ENCODE measurements at places on chromosomes 6 and 20.

DNA sequence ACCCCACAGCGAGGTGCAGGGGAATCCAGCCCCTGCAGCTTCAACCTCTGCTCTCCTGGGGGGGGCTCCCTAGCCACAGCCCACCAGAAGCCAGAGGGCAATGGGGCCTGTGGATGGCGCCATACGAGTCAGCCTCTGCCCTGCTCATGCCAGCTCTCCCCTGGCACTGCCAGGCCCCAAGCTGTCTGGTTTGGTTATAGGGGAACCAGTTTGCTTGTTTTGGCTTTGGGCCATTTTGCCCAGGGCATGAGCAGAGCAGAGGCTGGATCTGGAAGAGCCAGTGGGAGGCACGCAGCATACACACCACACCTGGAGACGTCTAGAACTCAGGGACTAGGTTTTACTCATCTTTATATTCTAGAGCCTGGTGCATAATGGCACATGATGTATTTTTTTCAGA, 66.7 kb upstream of the SLC22A16 start:
- no peak for DNase-seq

- no peak for DNase-seq
Observed at GRCh38 chr6:36033935-36034334, 6.3 kb downstream of the MAPK14 start.

DNA sequence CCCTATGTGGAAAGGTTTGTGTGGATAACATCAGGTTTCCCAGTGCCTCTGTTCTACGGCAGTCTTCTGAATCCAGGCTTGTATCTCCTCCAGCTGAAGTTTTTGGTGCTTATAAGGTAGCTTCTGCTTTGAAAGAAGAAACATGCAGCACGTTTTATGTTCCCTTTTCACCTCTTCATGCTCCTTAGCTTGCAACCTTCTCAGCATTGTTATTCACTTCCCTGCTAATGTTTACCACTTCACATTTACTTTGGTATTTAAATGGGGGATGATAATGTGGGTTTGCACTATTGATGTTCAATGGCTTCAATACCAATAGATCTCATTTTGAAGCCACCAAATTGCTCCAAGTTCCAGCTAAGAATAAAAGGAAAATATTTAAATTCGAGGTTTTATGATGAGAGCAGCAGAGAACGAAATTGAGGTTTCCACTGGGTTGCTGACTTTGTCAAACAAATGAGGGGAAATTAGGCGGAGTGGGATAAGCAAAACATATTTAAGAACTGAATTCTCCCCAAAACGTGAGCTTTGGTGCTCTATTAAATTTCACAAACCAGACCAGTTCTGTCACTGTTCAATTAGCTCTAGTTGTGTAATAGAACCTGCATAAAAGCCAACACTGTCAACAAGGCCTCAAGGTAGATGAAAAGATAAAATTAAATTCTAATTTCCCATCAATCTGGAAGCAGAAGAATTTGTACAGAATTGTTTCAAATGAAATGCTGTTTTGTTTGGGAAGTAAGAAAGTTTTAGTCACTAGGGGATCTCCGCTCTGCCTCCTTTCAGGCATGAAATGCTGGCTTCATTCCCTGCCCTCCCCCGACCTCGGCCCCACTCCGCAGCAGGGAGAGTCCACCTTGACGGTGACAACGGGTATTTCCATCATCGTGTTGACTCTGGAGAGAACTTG, 1.4 kb downstream of the IL22RA2 start:
- no peak for DNase-seq

DNA sequence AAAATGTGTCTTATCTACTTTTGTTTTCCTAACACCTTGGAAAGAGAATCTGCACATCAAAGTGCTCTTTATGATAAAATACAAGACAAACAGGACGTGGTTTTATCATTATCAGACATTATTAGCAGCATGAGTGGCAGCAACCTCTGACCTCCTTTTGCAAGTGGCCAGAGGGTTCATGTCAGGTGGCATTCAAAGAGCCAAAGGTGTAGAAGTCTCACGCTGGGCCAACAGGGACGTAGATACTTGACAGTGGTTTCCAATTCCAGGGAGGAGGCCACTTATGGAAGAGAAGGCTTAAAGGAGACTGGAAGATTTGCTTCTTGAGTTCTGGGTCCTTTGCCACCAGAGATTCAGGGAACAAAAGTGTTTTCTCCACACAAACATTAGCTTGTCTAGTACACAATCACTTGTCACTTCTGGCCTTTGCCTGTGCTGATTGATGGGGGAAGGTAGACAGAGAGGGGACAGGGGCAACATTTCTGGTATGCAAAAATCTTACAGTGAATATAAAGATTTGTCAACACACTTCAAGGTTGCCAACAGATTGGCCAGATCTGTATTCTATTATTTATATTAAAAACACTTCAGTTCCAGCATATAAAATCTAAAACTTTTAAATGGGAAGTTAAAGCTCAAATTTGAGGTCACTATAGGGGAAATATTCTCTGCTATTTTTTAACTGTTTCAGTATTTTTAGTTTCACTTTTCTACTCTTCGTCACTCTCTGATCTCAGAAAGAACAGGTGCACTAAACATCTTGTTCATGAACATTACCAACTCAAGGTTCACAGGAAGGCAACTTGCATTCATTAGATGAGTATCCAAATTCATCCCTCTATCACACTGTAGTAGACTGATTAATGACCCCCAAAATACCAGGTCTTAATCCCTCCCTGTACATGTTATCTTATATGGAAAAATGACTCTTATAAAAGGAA, 52.1 kb upstream of the FBXO30 start:
- DNase-seq: no peak

- no peak for DNase-seq
Observed at GRCh38 chr20:7993238-7993637, 26.3 kb downstream of the TMX4 start.

GRCh38 chr6:501891-502601, 110.5 kb downstream of the IRF4 start:
- no peak for DNase-seq

DNA sequence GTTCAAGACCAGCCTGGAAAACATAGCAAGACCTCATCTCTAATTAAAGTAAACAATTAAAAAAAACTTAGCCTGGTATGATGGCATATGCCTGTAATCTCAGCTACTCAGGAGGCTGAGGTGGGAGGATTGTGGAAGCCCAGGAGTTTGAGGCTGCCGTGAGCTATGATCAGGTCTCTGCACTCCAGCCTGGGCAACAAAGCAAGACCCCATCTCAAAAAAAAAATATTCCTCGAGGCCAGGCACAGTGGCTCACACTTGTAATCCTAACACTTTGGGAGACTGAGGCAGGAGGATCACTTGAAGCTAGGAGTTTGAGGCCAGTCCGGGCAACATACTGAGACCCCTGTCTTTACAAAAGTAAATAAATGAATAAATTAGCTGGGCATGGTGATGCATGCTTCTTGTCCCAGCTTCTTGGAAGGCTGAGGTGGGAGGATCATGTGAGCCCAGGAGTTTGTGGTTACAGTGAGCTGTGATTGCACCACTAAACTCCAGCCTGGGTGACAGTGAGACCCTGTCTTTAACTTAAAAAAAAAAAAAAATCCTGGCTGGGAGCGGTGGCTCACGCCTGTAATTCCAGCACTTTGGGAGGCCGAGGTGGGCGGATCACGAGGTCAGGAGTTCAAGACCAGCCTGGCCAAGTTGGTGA, 9.3 kb upstream of the C2 start:
- no peak for DNase-seq
